Upper lobe of left lung (tissue), 6 donors: ENCODE measurements at places on chromosomes 3 and 15. TPM values are rescaled to one million over a fixed set of nuclear protein-coding genes. Genes with fewer than 3 reads are reported as not detected.

- H3K4me3 ChIP-seq, result no peak overlapping the region
- no peaks in the 10 kb centered on the region for H3K36me3 ChIP-seq
- no peak overlapping the region for H3K27ac ChIP-seq
- H3K4me1 ChIP-seq, result no peaks in the 10 kb centered on the region
- H3K27me3 ChIP-seq, result no peaks in the 10 kb centered on the region
Measured at GRCh38 chr3:137325170-137325569, 367.4 kb downstream of the IL20RB start.

DNA sequence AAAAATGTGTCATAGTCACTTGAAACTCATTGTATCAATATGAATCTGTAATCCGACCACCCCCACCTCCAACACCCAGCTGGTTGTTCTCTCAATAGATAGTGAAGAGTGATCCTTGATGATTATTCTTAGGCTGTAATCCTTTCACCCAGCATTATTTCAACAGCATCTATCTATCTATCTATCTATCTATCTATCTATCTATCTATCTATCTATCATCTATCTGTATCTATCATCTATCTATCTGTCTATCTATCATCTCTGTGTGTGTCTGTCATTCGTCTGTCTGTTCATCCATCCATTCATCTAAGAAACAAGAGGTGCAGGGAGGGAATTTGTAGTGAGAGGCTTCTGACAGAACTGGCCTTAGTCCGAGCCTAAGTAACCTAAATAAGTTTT is 78.7 kb upstream of the IGSF10 start:
- H3K4me3 ChIP-seq, result no peak overlapping the region
- H3K36me3 ChIP-seq, result no peaks in the 10 kb centered on the region
- peak overlapping the region; percentile 59 for H3K27ac ChIP-seq

- H3K4me3 ChIP-seq, result no peak overlapping the region
- H3K36me3 ChIP-seq, result no peaks in the 10 kb centered on the region
- no peaks in the 10 kb centered on the region for H3K27me3 ChIP-seq
- no peak overlapping the region for H3K27ac ChIP-seq
- no peak for DNase-seq
- peaks cover 42% of the 10 kb centered on the region for H3K4me1 ChIP-seq
Measured at GRCh38 chr3:179436517-179436916, 14.8 kb downstream of the GNB4 start.

DNA sequence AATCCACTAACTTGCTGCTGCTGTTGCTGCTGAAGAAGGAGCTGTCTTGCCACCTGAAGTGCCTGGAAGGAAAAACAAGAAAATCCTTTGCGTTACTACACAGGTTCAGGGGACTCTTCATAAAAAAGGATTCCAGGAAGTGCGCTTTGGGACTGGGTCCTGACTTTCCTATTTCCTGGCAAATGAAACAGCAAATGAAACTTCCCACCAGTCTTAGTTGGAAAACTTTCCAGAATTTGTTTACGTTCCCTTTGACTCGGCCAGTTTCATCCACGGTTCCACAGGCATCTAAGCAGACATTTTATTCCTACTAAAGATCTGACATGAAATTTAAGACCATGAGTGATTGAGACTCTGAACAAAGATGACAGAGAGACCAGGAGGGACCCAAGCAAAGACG is 471.0 kb downstream of the FOXP1 start:
- H3K27me3 ChIP-seq, result no peaks in the 10 kb centered on the region
- peaks cover 18% of the 10 kb centered on the region for H3K4me1 ChIP-seq
- no peak for DNase-seq
- peak overlapping the region; percentile 4 for H3K27ac ChIP-seq
- H3K4me3 ChIP-seq, result no peak overlapping the region
- H3K36me3 ChIP-seq, result peaks cover 16% of the 10 kb centered on the region

GRCh38 chr3:192409201-192409837 is 318.0 kb downstream of the FGF12 start:
- peak overlapping the region; percentile 52 for H3K4me3 ChIP-seq
- peak; percentile 87 for DNase-seq
- peak overlapping the region; percentile 41 for H3K27ac ChIP-seq
- H3K36me3 ChIP-seq, result no peaks in the 10 kb centered on the region

- no peaks in the 10 kb centered on the region for H3K27me3 ChIP-seq
- H3K4me3 ChIP-seq, result peak overlapping the region; percentile 89
- no peak overlapping the region for H3K27ac ChIP-seq
- peaks cover 28% of the 10 kb centered on the region for H3K4me1 ChIP-seq
Measured at GRCh38 chr3:168093229-168093628, 2.5 kb downstream of the GOLIM4 start.

DNA sequence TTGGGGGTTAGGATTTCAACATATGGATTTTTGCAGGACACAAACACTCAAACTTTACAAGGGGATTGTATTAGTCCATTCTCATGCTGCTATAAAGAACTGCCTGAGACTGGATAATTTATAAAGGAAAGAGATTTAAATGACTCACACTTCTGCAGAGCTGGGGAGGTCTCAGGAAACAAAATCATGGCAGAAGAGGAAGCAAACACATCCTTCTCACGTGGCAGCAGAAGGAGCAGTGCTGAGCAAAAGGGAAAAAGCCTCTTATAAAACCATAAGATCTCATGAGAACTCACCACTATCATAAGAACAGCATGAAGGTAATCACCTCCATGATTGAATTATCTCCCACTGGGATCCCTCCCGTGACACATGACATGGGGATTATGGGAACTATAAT is 1183.1 kb downstream of the ZPLD1 start:
- no peak overlapping the region for H3K4me3 ChIP-seq
- no peaks in the 10 kb centered on the region for H3K27me3 ChIP-seq
- no peaks in the 10 kb centered on the region for H3K36me3 ChIP-seq
- no peaks in the 10 kb centered on the region for H3K4me1 ChIP-seq
- no peak for DNase-seq

DNA sequence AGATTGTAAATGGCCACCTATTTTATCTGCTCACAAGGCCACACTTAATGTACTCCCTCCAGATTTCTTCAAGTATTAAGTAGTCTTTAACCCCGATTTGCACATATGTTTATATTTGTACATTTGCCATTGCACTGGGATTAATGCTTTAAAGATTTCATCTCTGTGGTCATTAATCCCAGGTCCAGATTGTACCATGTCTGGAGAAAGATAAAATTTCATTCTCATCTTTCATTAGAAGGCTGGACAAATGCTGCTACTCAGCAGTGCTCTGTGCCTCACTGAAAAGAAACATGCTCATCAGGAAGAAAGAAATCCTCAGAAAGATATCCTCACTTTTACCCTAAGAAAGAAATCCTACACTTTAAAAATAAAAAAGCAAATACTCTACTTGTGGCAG is 62.5 kb upstream of the LRRC3B start:
- DNase-seq, result no peak
- no peaks in the 10 kb centered on the region for H3K27me3 ChIP-seq
- no peak overlapping the region for H3K4me3 ChIP-seq
- H3K4me1 ChIP-seq, result no peaks in the 10 kb centered on the region
- H3K36me3 ChIP-seq, result no peaks in the 10 kb centered on the region

DNA sequence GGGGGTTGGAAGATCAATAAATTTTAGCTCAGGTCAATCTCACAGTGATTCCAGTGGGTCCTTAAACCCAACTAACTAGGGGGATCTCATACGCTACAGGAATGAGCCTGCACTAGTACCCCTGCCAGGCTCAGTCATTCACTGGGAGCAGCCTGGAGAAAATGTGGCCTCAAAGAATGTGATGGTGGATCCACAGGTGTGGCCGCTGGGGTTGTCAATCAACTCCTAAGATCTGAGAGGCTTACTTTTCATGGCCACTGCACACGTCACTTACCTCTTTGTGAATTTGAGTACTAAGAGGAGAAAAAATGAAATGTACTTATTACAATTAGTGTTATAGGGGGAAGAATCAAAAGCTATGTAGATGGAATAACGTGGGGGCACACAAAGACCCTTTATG is 17.5 kb upstream of the FNDC3B start:
- no peaks in the 10 kb centered on the region for H3K27me3 ChIP-seq
- no peaks in the 10 kb centered on the region for H3K4me1 ChIP-seq
- no peak for DNase-seq
- H3K27ac ChIP-seq, result no peak overlapping the region

- no peak for DNase-seq
- no peaks in the 10 kb centered on the region for H3K4me1 ChIP-seq
- H3K27me3 ChIP-seq, result no peaks in the 10 kb centered on the region
- H3K36me3 ChIP-seq, result peaks cover 27% of the 10 kb centered on the region
Measured at GRCh38 chr15:34941831-34942230, 27.7 kb downstream of the AQR start.

- no peak for DNase-seq
- H3K4me3 ChIP-seq, result no peak overlapping the region
- no peak overlapping the region for H3K27ac ChIP-seq
Measured at GRCh38 chr15:43423793-43424192, 52.9 kb downstream of the TUBGCP4 start.

C3orf20 gene
- 0.10 TPM for total RNA-seq

TGM5 gene
- not detected for total RNA-seq

SI gene
- not detected for total RNA-seq

CRABP1 gene
- total RNA-seq, result not detected

MNS1 gene
- total RNA-seq, result 5.1 TPM

GOLGA6L7 gene
- not detected for total RNA-seq
